ENCODE measurements at places on chromosomes 12 and 14.
A peak's percentile ranks its signal among the peaks of the same experiment; 100 is the strongest.

DNA sequence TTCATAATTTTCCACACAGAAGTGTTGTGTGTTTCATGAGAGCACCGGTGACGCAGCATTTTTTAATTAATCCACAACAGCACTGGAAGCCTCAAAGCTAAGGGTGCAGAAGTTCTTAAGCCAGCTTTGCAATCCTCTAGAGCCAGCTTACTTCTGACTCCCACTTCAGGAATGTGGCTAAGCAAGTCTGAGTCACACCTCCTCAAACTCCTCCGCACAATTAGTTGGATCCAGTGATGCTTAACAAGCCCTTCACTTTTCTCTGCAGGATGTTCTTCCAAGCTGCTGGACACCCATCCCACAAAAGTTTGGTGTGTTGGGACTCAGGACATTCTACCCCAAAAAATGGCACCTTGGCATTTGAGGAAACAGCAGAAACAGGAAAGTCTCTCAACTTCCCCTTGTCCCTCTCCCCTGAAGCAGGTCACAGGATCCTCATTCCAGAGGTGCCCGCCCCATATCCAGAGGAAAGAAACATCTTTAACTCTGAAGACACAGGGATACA lies 210.0 kb downstream of the PPM1H start:
- no peak for DNase-seq

DNA sequence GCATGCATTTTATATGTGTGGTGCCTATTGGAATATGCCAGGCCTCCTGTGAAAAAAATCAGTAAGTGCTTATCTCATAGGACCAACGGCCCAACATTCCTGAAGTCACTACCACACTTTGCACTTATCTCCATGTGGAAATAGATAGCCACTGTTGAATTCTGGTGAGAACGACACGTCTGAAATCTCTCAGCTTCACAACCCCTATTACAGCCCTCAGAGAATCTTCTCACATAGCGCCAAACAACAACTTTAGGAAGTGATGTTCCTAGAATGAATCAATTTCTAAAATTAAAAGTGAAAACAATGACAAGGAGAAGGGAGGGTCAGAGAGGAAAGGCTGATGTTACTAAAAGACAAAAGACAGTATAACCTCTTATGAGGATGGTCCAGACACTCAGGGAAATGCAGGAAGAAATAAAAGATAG lies 270.8 kb upstream of the BTG1 start:
- no peak for DNase-seq

DNA sequence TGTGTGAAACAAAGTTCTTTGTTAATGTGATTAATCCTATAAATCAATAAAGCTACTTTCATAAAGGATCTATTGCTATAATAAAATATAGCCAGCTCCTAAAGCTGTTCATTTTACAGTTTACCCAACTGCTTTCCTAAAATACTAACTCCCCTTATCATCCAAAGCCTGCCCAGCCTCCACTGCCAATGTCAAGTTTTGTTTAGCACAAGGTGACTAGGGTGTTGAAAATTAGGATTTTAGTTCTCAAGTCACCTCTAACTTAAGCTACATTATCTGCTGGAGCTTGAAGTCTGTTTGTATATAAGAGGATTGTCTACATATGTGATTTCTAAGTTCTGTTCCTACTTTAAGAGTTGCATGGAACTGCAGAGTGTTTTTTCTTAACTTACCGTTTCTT lies 86.3 kb downstream of the CCER1 start:
- DNase-seq: no peak

- DNase-seq: no peak
Measured at GRCh38 chr12:94504386-94504785, 44.7 kb upstream of the CEP83 start.

DNA sequence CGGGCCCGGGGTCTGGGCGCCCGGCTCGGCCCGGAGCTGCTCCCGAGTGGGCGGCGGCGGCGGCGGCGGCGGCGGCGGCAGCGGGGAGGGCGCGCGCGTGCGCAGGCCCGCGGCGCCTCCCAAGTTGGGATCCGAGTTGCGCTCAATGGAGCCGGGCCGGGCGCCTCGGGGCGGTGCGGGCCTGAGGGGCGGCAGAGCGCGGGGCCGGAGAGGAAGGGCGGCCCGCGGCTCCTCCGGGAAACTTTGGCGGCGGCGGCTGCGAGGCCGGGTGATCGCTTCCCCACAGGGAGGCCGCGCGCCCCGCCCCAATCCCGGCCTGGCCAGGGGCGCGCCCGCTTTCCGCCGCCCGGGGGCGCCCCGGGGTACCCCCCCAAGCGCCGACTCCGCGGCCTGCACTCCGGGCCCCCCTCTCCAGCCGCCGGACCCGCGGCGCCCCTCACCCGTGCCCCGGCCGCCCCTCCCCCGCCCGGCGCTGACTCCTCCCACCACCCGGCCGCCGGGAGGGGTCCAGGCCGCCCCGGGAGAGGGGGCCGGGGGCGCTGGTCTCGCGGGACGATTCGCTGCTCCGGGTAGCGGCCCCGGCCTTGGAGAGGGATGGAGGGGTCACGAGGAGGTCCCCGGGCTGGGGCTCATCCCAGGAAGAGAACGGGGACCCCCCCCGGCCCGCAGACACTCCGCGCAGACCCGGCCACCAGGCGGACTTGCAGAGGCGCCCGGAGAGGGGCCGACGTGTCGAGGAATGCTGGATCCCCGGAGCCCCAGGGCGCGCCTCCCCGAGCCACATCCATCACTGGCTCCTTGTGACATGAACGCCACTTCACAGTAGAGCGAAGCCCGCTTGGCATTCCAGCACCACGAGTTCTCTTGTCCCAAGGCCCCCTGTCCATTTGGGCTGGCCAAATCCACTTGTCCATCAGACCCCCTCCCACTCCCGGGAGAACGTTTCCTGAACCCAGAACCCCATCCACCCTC lies at the start of gene RILPL1:
TSS of gene RILPL1 (minus strand) at position 48 of the 972 bp plus-strand sequence. CDS start 237 bp downstream, outside the sequence.
- peak; percentile 70 for DNase-seq

DNA sequence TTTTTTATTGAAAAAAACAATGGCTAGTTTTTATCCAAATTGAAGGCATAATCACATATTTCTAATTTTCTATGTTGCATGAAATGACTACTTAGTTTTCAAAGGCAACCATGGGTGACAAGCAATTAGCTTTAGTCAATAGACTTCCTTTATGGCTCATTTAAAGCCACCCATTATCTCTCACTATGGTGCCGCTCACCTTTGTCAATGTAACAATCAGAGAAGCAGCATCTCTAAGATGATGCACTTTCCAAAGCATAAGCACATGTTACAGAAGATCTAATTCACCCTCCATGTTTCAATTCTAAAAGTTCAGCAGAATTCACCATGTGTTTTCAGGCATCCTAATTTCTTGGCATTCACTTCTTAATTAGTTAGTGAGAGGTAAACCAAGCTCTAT lies 166.6 kb upstream of the RPL10L start:
- no peak for DNase-seq

GRCh38 chr12:573232-573631 lies 90.0 kb downstream of the NINJ2 start:
- DNase-seq: no peak

- peak; percentile 13 for DNase-seq
Measured at GRCh38 chr14:68137704-68138619, 318.4 kb downstream of the RAD51B start.

DNA sequence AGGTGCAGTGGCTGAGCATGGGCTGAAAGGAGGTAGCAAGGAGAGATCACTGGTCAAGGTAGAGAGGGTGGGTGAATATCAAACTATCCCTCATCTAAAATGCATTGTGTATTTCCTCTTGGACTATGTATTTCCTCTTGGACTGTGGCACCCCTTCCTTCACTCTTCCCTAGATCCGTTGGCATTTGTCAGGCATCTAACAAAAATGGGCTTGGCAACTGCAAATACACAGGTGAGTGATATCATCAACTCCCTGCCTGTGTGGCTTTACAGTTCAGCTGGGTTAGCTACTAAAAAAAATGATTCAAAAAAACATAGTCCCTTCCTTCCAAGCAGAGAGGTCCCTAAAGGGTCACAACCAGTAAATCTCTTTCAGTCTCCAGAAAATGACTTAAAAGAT lies 142.8 kb upstream of the FUT8 start:
- no peak for DNase-seq

- DNase-seq: no peak
Measured at GRCh38 chr12:47491516-47492305, 214.1 kb downstream of the RPAP3 start.

DNA sequence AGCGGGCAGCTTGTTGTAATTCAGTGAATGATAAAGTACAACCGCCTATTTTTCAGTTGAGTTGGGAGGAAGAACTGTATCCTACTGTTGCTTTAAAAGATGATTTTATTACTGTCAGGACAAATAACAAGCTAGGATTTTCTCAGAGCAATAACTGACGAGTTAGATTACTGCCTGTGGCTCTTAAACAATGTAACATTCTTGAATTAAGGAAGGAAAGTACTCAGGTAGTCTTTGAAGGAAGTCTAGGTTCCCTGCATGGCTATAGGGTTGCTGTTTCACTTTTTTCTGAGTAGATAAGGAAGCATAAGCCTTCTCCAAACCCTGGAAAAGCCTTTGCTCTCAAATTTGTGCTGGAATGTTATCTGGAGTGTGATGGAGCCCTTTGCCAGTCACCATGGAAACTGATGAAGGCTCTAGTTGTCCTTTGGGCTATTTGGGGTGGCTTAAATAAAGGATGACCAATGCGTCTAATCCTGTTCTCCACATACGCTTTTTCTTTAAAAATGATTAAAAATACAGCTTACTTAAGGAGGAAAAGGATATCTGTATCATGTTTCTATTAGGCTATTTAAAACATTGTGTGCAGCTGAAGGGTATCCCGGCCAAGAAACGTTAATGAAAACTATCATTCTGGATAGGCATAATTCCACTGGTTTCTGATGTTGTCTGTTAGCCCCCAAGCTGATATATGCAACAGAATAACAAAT lies 17.7 kb downstream of the NUBPL start:
- DNase-seq: no peak

DNA sequence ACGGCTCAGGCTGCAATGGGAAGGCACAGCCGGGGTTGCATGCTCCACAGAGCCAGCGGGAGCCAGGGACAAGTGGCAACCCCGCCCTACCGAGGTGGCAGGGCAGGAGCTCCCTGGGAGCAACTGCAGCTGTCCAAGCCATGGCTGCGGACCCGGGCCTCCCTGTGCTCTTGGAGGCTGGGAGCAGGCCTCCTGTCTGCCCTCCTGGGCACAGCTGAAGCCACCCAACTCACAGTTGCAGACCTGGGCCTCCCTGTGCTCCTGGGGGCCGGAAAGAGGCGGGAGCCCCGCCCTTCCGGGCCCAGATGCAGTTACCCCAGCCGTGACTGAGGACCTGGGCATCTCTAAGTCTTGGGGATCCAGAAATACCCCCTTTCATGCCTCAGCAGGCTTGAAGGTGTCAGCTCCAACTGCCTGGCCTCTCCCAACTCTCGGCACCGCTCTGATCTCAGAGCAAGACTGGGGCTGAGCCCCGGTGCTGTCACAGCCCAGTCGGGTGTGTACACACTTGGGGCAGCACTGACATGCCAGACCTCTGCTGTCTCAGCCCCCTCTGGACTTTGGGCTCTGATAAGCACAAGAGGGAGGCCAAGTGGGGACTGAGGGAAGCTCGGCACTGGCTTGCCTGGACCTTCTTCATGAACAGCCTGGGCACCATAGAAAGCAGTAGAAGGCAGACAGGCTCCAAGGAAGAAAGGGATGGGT lies 7.5 kb upstream of the RASSF9 start:
- DNase-seq: no peak

- DNase-seq: peak; percentile 66
Measured at GRCh38 chr14:65373671-65374039, 38.9 kb upstream of the FUT8 start.

DNA sequence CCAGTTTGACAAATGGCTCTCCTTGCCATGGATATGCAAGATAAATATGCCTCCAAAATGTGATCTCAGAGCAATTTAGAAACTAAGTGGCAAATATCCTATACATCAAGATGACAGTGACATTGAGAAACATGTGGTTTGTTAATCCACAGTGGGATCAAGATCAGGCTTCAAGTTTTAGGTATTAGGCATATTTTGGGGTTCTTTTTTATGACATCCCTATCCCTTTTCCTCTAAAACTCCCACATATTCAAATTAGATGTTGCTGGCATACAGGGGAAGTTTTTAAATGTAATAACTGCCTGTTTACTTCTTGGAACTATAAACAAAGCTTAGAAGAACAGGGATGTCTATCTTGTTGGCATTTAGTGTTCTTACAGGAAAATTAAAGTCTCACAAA lies 179.4 kb downstream of the CRADD start:
- no peak for DNase-seq

GRCh38 chr12:60501124-60501729 lies 905.4 kb downstream of the SLC16A7 start:
- DNase-seq: peak; percentile 2

DNA sequence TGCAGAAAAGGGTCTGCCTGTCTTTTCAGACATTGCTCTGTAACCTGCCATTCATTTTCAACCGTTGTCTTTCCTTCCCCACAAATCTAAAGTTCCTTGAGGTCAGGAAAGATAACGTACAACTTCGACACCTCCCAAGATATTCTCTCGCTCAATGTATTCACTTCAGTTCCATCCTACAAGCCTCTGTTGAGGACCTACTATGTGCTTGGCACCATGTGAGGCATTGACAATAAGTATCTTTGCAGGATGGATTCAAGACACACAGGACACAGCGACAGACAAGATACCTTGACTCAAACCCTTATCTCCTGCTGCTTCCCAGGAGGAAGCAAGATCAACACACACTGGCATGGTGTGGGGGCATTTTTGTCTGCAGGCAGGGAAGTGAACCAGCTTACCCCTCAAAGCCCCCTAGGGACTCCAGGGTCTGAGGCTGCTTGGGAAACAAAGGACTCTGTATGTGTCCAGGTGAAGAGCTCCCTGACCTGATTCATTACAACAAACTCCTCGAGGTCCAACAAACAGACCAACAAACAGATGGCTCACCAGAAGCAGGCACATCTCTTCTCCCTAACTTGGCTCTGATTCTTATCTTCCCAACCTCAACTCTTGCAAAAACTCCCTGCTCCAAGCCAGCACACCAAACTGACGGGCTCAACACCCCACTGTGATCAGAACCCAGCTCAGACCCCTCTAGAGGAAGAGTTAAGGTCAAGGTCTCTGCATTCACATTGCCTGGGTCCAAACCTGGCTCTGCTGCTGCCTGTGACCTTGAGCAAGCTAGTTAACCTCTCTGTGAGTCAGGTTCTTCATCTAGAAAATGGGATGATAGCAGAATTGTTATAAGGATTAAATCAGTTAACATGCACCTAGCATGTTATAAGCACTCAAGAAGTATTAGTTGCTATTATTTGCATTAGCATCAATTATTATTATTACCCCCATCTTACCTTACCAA lies 6.3 kb downstream of the NUAK1 start:
- DNase-seq: no peak

DNA sequence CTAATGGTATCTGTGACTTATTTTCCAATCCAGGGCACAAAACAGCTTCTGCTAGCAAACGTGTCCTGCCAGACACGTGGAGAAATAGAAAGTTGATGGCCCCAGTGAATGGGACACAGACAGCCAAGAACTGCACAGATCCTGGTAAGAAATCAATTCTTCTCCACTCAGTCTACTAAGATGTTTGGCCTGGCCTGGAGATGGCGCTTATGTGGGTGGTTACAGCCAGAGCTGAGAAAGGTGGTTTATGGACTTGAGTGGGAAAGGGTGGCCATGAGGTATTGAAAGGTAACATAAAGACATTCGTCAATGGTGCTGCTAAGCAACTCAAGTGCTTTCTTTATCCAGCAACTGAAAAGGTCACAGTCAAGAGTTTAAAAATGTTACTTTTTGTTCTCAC lies 2.9 kb downstream of the SLC24A4 start:
- no peak for DNase-seq

Measured in NCI-H526 (cell line).